ENCODE measurements at places on chromosomes 3 and 15.

- no peak for DNase-seq
Measured at GRCh38 chr3:125002414-125003368, 53.1 kb downstream of the HEG1 start.

- DNase-seq: no peak
Measured at GRCh38 chr3:184595726-184596125, 34.1 kb downstream of the EPHB3 start.

GRCh38 chr3:98003306-98003969 lies 31.2 kb upstream of the RIOX2 start:
- DNase-seq: no peak

DNA sequence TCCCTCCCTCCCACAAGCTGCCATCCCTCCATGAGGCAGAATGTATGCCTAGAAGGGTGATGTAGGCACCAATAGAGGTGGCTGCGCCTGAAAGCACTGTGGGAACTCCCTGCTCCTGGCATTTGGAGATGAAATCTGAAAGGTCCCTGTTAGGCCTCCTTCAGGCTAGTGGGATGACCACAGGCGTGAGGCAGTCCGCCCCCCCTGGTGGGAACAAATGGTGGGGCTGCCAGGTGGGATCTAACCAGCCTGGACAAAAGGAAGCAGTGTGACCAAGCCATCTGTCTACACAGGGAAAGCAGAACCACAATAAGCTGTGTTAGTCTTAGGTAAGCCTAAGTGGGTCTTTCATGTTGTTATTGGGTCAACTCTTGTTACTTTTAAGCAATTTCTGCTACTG lies 25.3 kb downstream of the IL5RA start:
- no peak for DNase-seq

DNA sequence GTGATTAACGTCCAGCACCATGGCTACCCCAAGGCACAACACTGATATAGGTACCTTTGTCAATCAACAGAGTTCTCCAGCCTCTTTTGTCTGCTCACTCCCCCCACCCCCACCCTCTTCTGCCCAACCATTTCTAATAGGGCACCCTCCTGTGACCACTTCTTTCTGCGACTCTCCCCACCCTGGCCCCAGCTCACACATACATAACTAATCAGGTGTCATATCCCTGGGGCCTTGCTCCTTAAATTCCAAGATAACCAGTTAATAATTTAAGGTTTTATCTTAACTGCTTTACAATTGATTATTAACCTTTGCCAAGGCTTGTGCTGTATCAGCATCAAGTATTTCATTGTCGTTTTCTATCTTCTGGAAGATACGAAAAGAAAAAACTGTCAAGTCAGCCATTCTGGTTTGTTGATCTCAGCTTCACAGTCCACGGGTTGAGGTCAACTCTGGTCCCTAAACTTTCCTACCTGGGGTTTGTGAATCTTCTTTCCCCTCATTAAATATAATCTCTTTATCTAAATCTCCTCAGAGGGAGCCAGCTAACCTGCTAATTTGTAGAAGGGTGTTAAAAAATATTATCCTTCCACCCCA lies 27.3 kb upstream of the SLC28A2 start:
- no peak for DNase-seq

- no peak for DNase-seq
Measured at GRCh38 chr15:35547775-35548364, 1.9 kb upstream of the DPH6 start.

- no peak for DNase-seq
Measured at GRCh38 chr3:45596290-45596791, 1.8 kb downstream of the LIMD1 start.

- no peak for DNase-seq
Measured at GRCh38 chr3:114442246-114442645, 148.4 kb downstream of the TIGIT start.

DNA sequence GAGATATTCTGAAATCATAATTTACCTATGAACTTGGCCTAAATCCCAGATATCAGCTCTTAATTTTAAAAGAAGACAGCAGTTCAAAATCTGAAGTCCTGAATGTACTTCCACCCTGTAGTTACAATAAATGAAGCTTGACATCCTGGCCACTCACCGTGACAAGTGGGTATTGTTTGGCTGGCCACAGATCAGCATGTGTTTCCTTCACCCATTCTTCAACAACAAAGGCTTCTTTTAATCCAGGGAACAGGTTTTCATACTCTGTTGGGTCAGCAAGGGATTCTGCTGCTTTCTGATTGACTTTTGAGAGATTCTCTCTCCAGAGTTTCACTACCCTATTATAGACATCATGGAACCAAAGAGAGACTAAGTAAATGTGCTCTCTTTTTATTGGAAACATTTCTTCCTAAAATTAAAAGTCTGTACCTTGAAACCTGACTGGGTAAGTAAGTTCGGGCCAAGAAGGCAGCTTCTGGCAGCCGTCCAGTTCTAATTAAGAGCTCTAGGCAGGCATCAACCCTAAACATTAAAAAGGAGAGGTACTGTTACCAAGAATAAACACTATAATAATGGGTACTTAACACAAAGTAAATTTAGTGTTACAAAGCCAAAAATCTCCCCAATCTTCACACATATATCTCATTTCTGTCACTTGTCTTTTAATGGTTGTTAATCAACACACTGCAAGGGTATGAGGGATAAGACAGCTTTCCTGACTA lies 15.2 kb downstream of the MRPS22 start:
- DNase-seq: no peak

GRCh38 chr3:118526758-118527513 lies 507.7 kb downstream of the IGSF11 start:
- no peak for DNase-seq

GRCh38 chr3:35665390-35666055 lies 26.2 kb downstream of the ARPP21 start:
- DNase-seq: no peak

DNA sequence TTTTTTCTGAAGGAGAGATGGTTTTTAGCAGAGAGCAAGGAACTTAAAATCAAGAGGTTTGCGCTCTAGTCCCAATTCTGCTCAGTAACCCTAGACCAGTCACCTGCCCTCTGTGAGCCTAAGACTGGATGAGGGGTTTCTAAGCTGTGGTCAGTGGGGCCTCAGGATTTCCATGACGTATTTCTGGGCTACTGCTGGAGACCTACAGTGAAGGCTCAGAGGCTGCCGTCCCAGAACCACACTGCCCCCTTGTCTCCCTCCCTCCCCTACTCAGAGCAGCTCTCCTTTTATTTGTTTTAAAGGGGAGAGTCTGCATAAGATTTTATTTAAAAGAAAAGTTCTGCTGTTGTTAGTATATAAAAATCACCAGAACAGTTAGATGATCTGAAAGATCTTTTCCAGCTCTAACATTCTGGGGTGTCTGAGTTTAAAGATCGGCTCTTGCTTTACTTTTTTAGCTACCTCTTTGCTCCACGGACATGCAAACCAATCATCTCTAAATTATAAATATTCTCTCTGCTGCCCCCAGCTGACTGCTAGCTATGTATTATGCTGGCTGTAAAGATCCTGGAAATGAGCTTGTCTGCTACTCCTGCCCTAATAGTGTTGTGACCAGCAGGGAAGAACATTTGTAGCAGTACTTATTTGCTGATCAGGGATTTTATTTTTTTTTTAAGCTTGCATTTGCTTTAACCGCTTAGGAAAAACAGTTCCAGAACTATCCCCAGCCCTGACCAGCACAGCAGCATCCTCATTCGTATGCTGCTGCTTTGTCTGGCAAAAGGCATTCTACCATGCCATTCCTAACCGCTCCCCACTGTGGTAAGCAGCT lies 28.6 kb upstream of the NDUFB4 start:
- peak; percentile 46 for DNase-seq

- no peak for DNase-seq
Measured at GRCh38 chr15:89851673-89852341, 37.2 kb upstream of the ANPEP start.

- peak; percentile 34 for DNase-seq
Measured at GRCh38 chr3:13063225-13063624, 10.0 kb downstream of the IQSEC1 start.

DNA sequence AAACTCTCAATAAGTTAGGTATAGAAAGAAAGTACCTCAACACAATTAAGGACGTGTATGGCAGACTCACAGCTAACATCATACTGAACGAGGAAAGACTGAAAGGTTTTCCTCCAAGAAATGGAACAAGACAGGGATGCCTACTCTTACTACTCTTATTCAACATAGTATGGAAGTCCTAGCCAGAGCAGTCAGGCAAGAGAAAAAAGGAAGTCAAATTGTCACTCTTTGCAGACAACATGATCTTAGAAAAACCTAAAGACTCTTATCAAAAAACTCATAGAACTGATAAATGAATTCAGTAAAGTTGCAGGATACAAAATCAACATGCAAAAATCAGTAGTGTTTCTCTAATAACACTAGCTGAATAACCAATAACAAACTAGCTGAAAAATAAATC lies 96.0 kb downstream of the C3orf70 start:
- DNase-seq: no peak

GRCh38 chr15:90529371-90530249 lies at the start of gene CRTC3:
CRTC3 (plus strand) TSS chr15:90529923; CDS start chr15:90530072, 149 bp downstream.
- peak; percentile 57 for DNase-seq

DNA sequence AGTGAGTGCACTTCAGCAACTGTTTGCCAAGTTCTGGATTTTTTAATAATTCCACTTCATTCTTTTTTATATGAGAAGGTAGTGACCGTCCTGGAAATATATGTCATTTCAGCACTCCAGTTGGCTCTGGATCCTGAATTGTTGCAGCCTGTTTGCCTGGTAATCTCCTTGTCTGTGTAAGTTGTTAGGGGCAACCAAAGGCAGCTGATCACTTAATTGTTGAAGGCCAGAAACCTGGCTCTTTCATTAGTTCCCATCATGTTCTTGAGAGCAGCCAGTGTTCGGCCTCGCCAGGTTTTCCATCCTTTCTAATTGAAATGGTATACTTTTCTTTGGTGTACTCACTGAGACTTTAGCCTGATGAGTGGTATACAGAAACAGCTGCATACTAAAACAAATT lies 168.6 kb downstream of the SOX2 start:
- no peak for DNase-seq

DNA sequence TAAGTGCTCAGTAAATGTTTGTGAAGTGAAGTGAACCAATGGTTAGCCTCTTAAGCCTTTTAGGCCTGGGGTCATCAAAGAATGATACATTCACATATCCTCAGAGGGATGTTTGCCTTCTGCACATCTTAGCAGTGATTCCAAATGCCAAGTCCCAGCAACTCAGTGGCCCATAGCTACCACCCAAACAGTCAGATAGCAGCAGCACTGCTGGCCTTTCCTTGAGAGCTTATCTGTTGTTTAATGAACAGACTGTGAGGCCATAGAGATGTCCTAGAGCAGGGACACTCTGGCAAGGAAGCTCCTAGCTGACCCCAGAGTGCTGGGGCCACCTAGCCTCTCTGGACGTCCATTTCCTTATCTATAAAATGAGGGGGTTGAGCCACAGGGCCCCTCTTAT lies 86.8 kb downstream of the CYP19A1 start:
- DNase-seq: no peak

GRCh38 chr3:46236294-46237054 lies 5.8 kb upstream of the CCR3 start:
- DNase-seq: no peak

GRCh38 chr3:78026318-78026828 lies 986.5 kb downstream of the ROBO2 start:
- no peak for DNase-seq

- no peak for DNase-seq
Measured at GRCh38 chr3:146375219-146375618, 94.1 kb downstream of the PLSCR2 start.

GRCh38 chr3:196712514-196713413 lies 587 bp downstream of the PIGX start:
- DNase-seq: no peak

DNA sequence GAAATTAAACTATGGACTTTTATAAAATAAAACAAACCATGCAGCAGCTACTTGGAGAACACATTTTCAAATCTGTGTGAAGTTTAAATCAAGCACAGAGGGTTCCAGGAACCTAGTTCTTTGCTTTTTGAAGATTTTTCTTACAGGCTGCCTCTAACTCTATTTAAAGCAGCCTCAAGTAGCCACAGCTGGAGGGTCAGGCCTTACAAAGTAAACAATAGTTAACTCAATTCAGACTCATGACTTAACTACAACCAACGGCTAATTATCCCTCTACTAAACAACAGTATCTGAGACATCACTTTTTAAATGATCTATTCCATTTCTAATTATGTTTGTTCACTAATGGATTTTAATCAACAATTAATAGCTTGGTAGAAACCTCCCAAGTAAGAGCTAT lies 9.8 kb downstream of the LRIG1 start:
- no peak for DNase-seq

Measured in HTR-8/SVneo (cell line).